Testis (tissue), 5 donors: ENCODE measurements at places on chromosomes 6 and 20. TPM values are rescaled to one million over a fixed set of nuclear protein-coding genes. Genes with fewer than 3 reads are reported as not detected.

Gene MAS1
- 0.16 TPM for polyA plus RNA-seq

DNA sequence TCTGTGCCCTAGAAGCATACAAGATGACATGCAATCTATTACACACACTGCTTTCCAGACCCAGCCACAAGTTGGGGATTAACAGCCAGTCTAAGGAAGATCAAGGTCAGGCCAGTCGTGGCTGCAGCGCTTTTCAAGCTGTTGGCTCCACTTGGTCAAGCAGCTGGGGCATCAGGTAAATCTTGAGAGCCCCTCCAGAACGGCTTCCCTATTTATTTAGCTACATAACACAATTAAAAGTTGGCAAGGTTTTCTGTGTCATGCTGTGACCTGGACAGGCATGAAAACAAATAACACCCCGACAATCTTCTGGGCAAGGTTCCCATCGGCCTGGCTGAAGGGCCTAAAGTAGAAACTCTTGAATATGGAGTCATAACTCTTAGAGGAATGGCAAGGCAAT is 524.3 kb downstream of the PRKN start:
- no peak overlapping the region for H3K4me3 ChIP-seq
- H3K36me3 ChIP-seq: no peaks in the 10 kb centered on the region
- H3K4me1 ChIP-seq: no peaks in the 10 kb centered on the region
- H3K27me3 ChIP-seq: no peaks in the 10 kb centered on the region

Gene SRF
- 28.4 TPM for polyA plus RNA-seq

DNA sequence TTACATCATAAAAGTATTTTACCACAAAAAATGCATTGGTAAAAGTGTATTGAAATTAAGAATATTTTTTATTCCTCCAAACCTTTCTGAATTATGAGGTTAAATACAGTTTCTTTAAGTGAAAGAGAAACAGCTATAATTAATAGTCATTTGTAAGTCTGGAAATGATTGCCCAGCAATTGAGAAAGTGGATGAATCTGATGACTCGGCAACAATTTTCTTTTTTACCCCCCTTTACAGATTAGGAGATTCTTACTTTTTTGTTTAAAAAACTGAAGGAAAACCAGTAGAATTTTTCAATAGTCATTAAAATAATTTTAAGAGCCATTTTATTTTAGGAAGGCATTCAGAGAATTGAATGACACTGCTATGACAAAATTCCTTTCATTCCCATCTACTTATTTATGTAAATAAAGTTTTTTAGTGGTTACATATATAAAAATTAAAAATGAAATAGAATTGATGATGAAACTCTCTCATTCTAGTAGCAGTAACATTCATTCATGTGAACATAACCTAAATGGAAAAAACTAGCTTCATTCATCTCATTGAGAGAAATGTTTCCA is 169.6 kb upstream of the PRND start:
- H3K27ac ChIP-seq: no peak overlapping the region
- no peak overlapping the region for H3K4me3 ChIP-seq
- no peaks in the 10 kb centered on the region for H3K27me3 ChIP-seq

DNA sequence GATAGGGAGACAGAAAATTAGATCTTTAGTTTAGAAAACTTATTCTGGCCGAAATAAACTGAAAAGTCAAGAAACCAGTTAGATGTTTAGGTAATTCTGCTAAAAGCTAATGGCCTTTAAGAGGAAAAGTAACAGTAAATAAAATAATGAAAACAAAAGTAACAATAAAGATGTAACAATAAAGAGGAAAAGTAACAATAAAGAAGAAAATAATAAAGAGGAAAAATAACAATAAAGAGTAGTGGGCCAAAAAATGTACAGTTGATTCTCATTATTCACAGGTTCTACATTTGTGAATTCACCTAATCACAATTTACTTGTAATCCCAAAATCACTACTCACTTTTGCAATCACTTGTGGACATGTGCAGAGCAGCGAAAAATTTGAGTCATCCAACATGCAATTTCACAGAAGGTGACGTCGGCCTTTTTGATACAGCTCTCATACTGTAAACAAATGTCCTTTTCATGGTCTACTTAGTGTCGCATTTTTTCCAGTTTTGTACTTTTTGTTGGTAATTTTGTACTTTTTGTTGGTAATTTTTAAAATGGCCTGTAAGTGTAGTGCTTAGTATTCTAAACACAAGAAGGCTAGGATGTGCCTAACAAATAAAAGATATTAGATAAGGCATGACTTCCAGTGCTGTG is 24.0 kb downstream of the HBS1L start:
- no peaks in the 10 kb centered on the region for H3K4me1 ChIP-seq
- H3K27me3 ChIP-seq: no peaks in the 10 kb centered on the region
- DNase-seq: no peak
- no peaks in the 10 kb centered on the region for H3K36me3 ChIP-seq

DNA sequence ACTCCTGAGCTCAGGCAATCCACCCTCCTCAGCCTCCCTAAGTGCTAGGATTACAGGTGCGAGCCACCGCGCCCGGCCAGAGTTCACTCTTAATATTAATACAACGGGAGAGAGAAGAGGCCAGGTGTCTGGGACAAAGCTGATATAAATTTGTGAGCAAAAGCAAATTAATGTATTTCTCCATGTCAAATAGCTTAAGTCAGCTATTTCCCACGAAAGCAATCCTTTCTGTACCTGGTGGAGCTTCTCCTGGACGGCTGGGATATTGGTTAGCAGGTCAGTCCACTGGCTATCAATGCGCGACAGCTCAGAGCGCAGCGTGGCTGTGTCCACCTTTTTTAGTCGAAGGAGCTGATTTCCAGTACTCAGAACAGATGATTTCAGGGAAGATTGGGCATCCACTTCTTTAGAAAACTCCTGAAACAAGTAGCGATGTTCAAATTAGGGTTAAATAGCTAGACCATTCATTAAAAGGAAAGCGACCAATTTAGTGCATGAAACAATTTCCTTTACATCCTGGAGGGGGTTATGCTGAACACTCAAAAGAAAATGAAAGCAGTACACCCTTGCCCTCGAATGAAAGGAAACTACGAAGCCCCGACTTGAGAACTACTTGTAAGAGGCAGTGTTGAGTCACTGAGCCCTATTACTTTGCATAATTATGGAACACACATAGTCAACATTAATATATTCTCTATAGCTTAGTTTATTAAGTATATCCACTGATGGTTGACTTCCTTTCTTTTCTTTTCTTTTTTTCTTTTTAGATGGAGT is 403.4 kb downstream of the SYNE1 start:
- H3K27ac ChIP-seq: no peak overlapping the region
- no peaks in the 10 kb centered on the region for H3K36me3 ChIP-seq
- no peak overlapping the region for H3K4me3 ChIP-seq
- DNase-seq: no peak
- no peaks in the 10 kb centered on the region for H3K27me3 ChIP-seq

DNA sequence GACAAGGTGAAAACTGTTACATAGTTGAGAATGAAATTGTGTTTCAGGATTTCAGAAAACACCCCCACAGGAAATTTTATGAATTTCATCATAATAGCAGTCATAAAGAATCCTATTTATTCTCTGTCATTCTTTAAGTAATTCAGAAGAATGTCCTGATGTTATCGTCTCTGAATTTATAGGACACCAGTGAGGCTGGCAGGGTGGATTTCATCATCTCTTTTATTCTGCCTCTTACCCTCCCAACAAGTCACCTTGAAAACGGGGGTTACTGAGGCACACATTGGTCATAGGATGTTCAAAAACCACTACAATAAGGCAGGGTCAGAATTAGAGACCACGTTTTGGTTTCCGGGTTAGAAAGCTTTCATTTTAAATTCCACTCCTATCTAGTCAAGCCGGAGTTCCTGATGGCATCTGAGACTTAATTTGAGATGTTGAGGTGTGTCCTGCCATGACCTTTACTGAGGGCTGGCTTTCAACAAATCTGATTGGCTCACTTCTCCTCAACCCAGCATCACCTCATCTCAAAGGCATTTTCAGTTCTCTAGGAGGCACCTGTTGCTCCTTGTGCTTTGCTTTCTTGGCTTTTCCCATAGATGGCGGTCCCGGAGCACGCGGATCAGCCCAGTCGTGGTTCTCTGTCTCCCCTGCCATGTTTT is 230.6 kb upstream of the SUPT3H start:
- H3K4me1 ChIP-seq: no peaks in the 10 kb centered on the region
- H3K4me3 ChIP-seq: no peak overlapping the region
- H3K27ac ChIP-seq: no peak overlapping the region
- H3K27me3 ChIP-seq: no peaks in the 10 kb centered on the region
- no peak for DNase-seq

GRCh38 chr20:38859070-38859690 is 53.7 kb downstream of the PPP1R16B start:
- no peak for DNase-seq
- no peak overlapping the region for H3K4me3 ChIP-seq
- no peaks in the 10 kb centered on the region for H3K27me3 ChIP-seq
- H3K4me1 ChIP-seq: no peaks in the 10 kb centered on the region
- no peaks in the 10 kb centered on the region for H3K36me3 ChIP-seq

Gene ATP9A
- 46.4 TPM for polyA plus RNA-seq

DNA sequence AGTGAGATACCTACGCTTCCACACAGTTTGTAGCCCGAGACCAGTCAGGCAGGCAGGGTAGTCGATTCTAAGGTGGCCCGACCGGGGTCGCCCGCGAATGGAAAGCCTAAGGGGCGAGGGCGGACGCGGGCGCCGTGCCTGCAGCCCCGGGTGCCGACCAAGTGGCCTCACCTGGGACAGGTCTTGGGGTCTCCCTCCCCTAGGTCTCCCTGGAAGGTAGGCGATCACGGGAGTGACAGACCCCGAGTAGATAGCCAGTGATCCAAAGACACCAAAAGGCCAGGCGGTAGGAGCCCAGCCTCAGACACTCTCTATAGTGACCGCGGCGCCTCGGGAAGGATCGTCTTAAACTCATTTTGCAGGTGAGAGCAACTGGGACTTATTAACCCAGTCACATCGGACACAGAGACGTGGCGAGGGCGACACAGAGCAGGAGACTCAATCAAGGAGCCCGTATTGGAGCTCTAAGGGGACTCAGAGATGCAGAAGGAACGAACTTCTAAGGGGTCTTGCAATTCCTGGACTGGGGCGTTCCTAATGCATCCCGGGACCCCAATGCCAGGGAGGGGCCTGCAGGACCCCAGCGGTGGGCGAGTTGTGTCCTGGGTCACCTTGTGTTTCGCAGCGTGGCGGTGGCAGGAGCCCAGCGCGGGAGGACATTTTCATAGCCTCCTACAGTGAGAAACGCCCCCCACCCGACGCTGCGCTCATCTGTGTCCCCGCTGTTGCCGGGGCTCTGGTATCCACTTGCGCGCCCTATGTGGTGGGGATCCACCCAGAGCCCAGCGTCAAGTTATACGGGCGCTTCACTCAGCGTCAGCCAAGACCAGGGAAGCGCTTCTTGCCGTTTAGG is 2.1 kb upstream of the VSX1 start:
- no peak overlapping the region for H3K27ac ChIP-seq
- no peak for DNase-seq
- H3K4me3 ChIP-seq: peak overlapping the region; percentile 21

Gene OPRM1
- 8.7 TPM for polyA plus RNA-seq

GRCh38 chr6:373031-373430 is 18.5 kb upstream of the IRF4 start:
- H3K36me3 ChIP-seq: no peaks in the 10 kb centered on the region
- H3K4me3 ChIP-seq: no peak overlapping the region
- no peak overlapping the region for H3K27ac ChIP-seq
- no peaks in the 10 kb centered on the region for H3K27me3 ChIP-seq
- no peak for DNase-seq

- DNase-seq: no peak
- no peaks in the 10 kb centered on the region for H3K4me1 ChIP-seq
- no peak overlapping the region for H3K27ac ChIP-seq
- H3K27me3 ChIP-seq: no peaks in the 10 kb centered on the region
- H3K4me3 ChIP-seq: no peak overlapping the region
Measured at GRCh38 chr6:88952065-88952704, 11.2 kb downstream of the RNGTT start.

DNA sequence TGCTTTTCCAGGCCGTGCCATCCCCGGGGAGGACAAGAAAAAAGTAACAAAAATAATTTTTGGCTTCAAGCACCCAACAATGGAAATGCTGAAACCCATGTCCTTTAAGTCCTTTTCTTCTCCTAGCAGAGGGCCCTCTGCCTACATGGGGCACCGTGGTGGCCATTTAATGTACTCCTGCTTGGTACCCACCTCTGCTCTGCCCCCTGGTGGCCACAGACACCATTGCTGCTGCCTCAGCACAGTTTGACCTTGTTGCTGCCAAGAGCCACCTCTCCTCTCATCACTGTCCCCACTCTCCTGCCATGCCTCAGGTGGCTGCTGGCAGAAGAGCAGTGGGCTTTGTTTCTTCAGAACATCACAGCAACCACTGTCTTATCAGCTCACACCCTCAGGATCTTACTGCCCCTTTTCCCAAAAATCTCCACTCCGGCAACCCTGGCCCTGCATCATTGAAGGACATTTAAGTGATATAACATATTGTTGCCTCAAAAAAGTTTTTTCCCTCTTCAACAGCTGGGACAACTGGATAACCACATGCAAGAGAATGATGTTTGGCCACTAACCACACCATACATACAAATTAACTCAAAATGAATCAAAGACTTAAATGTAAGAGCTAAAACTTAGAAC is 12.9 kb upstream of the ARMC2 start:
- H3K27me3 ChIP-seq: no peaks in the 10 kb centered on the region
- H3K36me3 ChIP-seq: no peaks in the 10 kb centered on the region
- H3K27ac ChIP-seq: no peak overlapping the region
- H3K4me3 ChIP-seq: no peak overlapping the region
- peak; percentile 95 for DNase-seq
- H3K4me1 ChIP-seq: peaks cover 10% of the 10 kb centered on the region

GRCh38 chr6:36838896-36839748 is at the start of gene CPNE5:
Gene CPNE5 (minus strand): TSS chr6:36839444. CDS start chr6:36839377, 67 bp downstream.
- peak within 1 kb of the TSS; percentile 72 for H3K4me3 ChIP-seq
- peaks cover 27% of the 10 kb centered on the region for H3K4me1 ChIP-seq
- no peaks in the 10 kb centered on the region for H3K27me3 ChIP-seq
